ENCODE measurements at places on chromosomes 13 and 19.

GRCh38 chr19:38183251-38183897, 40.6 kb downstream of the DPF1 start:
- peak; percentile 39 for DNase-seq

DNA sequence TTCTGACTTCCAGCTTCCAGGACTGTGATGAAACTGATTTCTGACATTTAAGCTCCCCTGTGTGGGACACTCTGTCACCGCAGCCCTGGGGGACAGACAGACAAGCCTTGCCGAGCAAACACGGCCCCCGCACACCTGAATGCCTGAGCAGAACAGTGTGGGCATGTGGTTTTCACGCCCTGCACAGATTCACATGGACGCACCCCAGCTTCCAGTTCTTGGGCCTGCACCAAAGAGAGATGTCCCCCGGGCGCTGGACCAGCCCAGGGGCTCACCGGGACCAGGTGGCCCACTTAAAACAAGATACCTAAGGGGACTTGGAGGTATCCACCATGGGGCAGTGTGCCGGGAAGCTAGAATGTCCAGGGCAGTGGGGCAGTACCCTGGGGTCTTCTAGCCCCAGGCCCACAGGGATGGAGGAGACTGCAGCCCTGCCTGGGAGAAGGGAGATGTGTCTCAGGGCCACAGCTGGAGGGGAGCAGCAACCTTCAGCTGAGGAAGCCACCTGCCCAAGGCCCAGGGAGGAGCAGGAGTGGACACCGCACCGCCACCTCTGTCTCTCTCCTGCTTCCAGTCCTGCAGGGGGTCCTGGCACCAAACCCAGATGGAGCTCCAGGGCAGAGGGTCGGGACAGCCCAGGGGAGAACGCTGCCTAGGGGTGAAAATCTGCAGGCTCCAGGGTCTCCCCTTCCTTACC, 50.5 kb downstream of the SOX1 start:
- no peak for DNase-seq

DNA sequence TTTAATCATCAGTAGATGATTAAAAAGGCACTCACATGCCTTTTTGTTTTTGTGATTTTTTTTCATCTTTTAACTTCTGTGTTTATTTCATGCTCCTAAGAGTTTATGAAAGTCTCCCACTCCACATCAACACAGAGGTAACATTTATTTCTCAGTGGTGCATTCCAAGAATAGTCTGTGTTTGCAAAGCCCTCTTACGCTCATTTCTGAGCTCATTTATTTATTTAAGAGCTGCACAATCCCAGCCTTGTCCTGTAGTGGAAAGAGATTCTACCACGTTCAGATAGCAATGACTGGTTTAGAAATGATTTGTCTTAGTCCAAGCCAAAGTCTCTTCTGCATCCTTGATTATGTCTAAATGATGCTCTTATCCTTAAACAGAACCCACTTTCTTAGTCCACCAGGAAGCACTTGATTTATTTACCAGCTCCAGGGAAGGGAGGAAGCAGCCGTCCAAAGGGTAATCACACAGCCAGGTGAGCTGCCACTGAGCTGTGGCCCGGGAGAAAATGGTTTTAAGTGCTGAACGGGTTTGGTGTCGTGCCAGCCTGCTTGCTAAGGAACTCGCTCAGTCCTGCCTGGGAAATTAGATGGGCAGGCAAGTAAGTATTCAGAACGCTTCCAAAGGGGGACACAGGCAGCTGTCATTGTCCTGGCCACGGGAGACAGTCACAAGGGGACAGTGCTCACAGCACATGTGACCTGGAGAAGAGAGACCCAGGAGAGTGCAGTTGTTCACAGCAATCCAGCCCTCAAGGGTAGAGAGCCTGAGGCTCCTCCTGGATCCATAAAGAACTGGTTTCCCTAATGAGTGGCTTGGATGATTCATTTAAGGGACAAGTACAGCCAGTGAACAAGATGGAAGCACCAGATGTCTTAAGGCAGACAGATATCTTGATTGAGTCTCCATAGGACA, 131.8 kb upstream of the WASF3 start:
- DNase-seq = no peak

GRCh38 chr19:29233591-29233990, 20.6 kb upstream of the UQCRFS1 start:
- no peak for DNase-seq

GRCh38 chr19:55340784-55341147, 1.1 kb downstream of the KMT5C start:
- no peak for DNase-seq

DNA sequence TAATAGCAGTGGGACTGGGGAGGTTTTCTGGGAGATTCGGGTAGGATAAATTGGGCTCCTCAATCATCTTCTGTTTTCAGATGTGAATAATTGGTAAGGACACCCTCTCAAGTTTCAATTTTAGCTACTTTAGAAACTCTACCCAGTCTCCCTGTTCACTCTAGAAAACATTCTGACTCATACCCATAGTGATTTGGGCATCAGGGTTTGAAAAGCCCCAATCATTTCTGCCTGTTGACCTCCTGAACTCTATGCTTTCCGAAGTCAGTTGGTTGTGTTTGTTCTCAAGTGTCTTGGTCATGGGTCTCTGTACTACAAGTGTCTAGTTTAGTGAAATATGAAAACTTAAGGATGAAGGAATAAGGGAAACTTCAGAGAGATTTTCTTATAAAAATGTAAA, 911.3 kb upstream of the GPC6 start:
- no peak for DNase-seq

DNA sequence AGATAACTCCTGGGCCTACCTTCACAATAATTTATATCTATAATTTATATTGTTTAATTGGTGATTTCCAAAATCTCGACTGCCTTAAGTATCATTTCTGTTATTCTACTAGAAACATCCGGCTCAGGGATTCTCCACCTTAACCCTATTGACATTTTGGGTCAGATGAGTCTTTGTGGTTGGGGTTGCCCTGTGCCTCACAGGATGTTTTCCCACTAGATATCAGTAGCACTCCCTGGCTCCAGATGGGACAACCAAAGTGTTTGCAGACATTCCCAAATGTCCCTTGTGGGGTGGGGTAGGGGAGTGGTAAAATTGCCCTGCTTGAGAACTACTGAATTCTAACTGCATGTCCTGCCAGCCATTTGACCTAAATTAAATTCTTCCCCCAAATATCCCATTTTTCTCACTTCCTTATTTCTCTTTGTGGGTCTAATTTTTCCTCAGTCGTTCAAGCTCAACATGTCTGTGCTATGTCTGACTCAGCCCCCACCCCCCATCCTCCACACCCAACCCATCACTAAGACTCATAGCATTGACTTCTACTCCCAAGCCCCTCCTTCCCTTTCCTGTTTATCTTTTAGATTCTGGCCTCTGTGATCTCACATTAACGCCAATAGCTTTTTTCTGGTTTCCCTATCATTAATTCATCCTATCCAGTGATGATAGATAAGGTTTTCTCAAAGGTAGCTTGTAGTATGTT, 545.1 kb downstream of the EFNB2 start:
- DNase-seq = no peak

DNA sequence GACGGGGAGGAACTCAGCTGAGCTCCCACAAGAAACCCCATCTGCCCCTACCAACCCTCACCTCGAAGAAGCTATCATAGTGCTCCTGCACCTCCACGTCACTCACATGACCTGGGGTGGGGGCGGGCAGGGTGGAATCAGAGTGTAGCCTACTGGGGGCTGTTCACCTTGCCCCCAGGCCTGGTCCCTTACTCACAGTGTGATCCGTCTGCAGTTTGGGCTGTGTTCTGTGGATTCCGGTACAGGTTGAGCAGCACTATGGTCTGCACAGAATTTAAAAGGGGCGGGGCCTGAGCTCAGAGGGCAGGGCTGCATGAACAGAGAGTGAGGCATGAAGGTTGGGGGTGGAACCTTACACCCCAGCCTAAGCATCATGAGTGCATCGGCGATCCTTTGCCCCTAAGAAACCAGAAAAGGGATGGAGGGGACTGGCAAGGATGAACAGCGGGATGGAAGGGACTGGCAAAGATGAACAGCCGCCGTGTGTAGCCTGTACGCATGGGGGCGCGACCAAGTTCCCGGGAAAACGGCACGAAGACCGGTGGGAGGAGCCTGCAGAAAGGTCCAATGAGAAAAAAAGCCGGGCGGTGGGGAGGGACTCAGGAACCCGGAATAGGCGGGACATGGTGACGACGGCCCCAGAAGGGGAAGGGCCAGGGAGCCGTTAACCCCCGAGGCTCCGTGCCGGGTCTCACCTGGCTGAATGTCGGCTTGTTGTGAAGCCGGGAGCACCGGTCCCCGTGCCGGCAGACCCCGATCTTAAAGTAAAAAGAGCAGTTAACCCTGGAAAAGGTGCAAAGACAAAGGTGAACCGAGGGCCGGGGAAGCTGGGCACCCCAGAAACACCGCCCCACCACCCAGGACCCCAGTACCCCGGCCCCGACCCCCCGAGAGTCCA, 539 bp downstream of the U2AF1L4 start:
- peak; percentile 90 for DNase-seq

GRCh38 chr13:73602295-73602694, 531.9 kb downstream of the KLF12 start:
- no peak for DNase-seq

DNA sequence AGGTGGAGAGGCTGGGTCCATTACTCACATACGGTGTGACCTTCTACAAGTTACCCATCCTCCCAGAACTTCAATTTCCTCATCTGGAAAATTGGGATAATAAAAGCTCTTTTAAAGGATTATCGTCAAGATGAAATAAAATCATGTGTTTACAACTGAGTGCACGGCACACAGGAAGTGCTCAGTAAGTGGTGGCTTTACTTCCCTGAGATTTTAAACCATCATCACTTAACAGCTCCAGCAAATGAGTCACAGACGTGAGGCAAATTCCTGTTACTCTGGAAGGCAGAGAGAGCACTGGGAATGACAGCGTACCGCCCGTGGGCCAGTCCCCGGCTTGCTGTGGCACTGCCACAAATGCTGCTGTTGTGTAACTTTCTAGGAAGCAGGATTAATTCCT, 64.1 kb downstream of the MRPL57 start:
- DNase-seq = no peak

GRCh38 chr19:49573425-49573824, 6.9 kb downstream of the NOSIP start:
- no peak for DNase-seq

DNA sequence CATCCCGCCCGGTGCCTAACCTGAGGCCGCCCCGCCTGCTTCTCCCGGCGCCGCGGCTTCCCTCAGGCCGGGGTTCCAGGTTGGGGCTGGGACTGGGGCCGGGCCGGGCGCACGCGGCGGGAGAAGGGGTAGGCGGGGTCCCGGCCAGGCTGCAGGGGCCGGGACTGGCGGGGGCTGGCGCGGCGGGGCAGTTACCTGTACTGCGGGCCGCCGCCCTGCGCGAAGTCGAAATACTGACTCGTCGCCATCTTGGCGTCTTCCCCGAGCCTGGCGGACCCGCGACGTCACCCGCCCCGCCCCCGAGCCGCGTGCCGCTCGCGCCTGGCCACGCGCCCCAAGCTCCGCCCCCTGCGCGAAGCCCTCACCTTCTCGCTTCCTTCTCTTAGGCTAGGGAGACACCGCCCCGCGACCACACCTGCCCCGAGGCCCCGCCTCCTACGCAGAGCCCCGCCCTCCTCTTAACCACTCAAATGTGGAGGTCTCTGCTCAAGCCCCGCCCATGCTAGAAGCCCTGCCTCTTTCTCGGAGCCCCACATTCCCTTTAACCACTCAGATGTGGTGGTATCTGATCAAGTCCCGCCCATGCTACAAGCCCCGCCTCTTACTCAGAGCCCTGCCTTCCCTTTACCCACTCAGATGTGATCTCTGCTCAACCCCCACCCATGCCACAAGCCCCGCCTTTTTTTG, at the start of gene ZFR2:
TSS of gene ZFR2 (minus strand) at position 269 of the 687 bp plus-strand sequence. CDS start at position 248, 21 bp downstream.
- DNase-seq = no peak

DNA sequence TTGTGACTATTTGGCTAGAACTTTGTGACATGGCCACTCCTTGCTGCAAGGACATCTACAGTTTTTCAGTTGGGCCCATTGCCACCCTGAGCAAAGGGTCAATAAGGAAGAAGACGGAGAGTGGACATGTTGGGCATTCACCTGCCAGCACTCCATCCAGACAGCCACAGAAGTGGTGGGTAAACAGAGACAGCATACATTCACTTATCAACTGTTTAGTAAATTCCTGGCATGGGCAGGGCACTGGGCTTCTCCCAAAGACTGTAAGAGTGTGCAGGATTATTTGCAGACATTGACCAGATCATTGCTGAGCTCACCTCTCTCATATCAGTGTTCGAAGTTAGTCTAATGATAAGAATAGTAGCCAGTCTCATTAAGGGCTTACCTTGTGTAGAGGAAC, 29.2 kb downstream of the SIPA1L3 start:
- DNase-seq = no peak

GRCh38 chr13:59906413-59907049, 257.2 kb downstream of the DIAPH3 start:
- no peak for DNase-seq

DNA sequence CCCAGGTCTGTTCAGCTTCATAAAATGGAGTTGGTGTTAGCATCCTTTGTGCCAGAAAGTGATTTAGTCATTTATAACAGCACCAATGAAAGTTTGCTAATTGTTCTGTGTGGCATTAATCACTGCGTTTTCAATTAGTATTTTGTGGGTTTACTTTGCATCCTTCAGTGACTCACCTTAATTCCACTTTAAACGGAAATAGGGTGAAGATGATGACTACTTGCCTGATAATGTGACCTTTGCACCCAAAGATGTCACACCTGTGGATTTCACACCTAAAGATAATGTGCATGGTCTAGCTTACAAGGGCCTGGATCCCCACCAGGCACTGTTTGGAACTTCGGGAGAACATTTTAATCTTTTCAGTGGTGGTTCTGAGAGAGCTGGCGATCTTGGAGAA, 15.0 kb downstream of the GPATCH1 start:
- DNase-seq = no peak

DNA sequence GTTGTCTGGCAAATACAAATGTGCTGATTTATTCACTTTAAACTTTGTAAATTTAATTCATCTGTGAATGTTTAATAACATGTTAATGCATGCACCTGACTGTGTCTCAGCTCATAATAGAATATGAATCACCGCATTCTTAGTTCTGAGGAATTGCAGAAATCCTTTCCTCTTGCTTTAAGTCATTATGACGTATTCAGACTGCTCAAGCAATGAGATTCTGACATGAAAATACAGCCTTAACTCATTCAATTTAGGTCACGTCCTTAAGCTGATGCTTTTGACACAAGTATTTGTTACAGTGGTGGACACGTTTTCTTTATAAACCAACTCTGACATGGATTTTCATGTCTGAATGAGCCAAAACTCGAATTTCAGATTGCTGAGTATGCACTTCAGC, 541.0 kb upstream of the KLF12 start:
- DNase-seq = no peak

- no peak for DNase-seq
Measured at GRCh38 chr13:25300861-25301346, 521 bp upstream of the NUP58 start.
